ENCODE measurements at places on chromosomes 13 and 19.

DNA sequence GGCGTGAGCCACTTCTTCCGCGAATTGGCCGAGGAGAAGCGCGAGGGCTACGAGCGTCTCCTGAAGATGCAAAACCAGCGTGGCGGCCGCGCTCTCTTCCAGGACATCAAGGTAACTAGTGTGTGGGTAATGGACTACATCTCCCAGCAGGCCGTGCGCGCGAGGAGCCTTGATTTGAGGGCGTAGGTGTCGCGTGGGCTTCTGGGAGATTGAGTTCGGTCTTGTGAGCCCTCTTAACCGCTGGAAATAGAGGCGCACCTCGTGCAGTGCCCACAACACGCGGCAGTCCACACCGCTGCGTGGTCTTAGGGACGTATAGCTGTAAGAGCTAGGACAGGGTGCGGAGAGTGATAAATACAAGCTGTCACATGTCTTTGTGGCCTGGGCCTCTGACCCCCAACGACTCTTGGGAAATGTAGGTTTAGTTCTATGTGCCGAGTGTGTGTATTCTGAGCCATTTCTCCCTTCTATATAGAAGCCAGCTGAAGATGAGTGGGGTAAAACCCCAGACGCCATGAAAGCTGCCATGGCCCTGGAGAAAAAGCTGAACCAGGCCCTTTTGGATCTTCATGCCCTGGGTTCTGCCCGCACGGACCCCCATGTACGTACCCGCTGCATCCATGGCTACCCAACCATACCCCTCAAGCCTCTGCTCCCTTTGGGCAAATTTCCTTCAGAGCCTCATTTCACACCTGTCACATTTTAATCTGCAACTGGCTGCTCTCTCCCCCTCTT, 864 bp downstream of the FTL start:
- peak; percentile 85 for DNase-seq

DNA sequence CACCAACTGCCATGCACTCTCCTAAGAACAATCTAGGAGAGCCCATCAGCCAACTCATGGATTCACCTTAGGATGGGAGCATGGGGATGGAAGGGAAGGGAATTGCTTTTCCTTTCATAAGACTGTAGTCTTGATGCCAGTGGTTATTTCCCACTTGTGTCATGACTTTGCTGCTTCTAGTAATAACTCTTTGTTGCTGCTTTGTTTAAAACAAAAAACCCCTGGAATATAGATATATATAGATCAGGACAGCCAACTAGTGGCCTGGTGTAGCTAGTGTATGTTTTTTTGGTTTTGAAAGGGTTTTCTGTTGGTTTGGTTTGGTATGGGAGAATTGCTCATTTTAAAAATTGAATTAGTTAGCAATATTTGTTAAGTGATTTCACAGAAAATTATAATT, 39.3 kb upstream of the KCTD4 start:
- DNase-seq: no peak

GRCh38 chr13:42760951-42761350, 20.4 kb upstream of the FAM216B start:
- DNase-seq: no peak

- no peak for DNase-seq
These were observed 518 bp upstream of the PLPP2 start for GRCh38 chr19:291561-292280.

GRCh38 chr13:103250071-103250470, 183.9 kb upstream of the SLC10A2 start:
- DNase-seq: no peak

DNA sequence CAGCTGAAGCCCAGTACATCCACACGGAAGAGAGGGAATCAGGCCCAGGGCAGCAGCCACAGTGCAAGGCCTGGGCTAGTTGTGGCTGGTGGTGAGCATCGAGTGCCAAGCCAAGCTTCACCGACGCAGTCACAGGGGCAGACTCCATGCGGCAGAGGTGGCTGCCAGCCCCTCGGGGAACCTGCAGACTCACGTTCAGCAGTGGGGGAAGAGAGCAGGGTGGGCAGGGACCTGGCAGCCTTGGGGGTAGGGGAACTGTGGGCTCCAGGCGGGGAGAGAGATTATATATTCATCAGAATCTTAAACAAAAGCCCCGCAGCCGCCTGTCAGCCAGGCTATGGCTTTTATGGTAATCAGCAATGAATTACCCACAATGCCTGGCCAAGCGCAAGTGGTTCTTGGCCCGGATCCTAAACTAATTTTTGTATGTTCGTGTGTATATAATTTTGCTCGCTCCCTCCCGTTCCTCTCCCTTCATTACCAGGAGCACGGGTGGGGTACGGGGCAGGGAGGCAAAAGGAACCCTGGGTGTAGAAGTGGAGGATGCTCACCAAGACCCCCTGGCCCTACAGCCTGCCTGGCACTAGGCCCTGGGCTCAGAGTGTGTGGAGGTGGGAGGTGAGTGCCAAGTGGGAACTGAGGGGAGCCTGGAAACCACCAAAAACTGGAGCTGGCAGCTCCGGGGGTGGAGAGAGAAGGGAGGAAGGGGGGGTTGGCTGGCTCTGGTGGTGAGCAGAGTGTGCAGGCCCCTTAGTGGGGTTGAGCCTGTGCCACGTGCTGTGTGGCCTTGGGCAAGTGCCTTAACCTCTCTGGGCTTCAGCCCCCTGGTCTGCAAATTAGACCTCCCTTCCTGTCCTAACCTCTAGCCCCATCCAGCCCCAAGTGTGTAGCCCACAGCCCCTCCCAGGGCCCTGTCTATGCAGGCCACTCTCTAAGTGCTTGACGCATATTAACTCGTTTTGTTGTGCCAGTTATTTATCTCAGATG, 31.9 kb downstream of the PTPRS start:
- DNase-seq: peak; percentile 59

- no peak for DNase-seq
These were observed 3.8 kb upstream of the PRKD2 start for GRCh38 chr19:46720503-46721239.

DNA sequence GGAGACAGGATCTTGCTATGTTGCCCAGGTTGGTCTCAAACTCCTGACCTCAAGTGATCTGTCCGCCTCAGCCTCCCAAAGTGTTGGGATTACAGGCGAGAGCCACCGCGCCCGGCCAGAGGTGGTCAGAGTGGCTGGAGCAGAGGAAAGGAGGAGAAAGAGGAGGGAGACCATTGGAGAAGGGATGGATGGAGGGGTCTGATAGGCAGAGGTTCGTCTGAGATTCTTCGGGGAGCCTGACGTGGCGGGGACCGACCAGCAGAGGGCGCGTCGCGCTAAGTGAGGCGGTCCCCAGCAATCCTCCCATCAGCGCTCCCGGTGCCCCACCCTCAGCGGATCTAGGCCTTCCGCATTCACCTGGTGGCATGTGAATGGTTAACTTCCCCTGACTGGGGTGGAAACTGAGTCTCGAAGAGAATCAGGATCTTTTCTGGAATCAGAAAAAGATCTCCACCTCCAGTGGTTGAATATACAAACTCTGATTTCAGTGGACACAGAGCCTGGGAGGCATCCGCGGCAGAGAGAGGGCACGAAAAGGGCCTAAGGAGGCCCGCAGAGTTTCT, 8.8 kb downstream of the GTPBP3 start:
- peak; percentile 52 for DNase-seq

DNA sequence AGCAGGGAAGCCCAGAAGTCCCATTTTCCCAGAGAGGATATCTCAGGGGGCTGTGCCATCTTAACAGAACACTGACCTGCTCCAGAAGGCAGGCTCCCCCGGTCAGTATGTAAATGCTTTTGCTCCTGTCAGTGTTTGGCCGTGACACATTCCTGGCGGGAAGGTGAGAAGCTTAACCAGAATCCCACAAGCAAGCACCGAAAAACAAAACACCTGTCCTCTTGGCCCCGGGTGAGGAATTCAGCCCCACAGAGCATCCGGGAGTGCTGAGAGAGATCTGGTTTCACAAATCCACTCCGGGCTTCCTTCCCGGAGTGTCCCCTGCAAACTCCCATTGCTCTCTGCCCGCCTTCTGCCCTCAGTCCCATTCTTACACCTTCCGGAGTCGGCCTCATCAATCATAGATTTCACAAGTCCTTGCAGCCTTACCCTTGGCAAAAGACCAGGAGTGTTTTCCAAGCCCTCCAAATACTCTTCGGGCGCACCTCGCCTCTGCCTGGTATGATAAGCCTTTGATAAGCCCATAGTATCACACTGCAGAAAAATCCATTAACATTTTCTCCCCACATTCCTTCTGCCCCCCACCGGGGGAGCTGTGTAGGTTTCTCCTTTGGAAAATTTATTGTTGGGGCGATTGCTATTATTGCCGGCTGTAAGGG, 12.2 kb downstream of the TPM4 start:
- no peak for DNase-seq

DNA sequence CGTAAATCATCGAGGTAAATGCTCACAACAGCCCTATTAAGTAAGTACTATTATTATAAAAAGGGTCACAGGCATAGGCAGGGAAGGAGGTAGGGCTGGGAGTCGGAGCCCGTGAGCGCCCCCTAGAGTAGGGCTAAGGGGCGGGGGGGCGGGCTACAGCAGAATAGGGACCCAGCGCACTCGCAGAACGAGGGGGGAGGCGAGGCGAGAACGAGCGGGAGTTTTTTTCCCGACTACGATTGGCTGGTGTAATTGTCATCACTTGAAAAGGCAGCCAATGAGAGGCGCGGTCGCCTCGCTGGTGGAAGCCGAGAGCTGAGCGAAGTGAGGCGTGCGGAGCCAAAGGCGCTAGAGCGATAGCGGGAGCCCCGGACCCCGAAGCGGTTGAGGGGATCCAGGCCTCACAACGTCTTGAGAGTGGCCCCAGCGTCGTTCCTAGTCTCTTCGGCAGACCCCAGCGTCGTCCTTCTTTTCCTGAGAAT, 24.2 kb downstream of the KEAP1 start:
- DNase-seq: peak; percentile 92

DNA sequence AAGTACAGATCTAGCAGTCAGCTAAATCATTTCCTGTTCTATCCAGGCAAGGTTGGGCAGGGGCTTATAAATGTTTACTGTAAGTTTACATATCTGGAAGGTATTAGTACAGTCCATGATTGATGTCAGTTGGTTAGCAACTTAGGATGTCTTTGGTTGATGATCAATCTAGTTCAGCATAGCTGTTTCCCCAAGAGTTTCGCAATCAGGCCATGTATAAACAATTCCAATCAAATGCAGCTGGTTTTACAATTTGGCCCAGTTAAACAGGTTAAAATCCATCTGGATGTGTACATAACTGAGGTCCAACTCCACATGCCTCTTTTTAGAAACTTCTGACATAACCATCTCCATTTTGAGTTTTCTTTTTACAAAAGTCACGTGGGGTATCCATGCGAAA, 6.9 kb downstream of the ZNF221 start:
- DNase-seq: no peak

DNA sequence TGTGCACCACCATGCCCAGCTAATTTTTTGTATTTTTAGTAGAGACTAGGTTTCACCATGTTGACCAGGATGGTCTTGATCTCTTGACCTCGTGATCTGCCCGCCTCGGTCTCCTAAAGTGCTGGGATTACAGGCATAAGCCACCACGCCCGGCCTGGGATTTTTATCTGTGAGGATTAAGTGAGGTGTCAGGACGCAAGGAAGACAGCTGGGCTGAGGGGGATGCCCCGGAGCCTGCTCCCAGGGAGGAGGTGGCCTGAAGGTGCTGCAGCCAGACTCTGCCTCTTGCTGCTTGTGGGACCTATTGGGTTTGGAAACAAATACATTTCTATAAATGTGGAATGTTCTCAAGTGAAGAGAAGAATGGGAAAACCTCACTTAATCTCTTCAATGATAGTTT, 131.6 kb downstream of the OLFM4 start:
- DNase-seq: no peak

DNA sequence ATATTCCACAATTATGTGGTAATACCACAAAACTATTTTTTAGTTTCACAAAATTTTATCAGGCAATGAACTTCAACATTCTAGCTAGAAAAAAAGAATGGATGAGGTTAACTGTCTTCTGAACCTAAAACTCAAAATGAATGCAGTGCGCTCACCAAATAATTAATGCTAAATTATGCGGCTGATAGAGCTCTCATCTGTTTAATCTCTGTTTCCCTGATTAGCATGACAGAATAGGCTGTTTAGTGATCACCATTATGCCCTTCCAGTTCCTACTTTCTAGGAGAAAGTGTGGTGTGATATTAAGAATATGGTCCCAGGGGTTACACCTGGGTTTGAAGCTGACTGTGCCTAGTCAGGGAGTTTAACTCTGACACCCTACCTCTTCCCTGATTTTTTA, 42.8 kb upstream of the POSTN start:
- DNase-seq: no peak

DNA sequence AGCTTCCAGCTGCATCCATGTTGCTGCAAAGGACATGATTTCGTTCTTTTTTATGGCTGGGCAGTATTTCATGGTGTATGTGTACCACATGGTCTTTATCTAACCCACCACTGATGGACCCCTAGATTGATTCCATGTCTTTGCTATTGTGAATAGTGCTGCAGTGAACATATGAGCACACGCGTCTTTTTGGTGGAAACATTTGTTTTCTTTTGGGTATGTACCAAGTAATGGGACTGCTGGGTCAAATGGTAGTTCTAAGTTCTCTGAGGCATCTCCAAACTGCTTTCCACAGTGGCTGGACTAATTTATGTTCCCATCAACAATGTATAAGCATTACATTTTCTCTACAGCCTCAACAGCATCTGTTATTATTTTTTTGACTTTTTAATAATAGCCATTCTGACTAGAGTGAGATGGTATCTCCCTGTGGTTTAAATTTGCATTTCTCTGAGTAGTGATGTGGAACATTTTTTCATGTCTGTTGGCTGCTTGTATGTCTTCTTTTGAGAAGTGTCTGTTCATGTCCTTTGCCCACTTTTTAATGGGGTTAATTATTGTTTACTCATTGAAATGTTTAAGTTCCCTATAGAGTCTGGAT, 6.8 kb upstream of the UBE2L5 start:
- DNase-seq: no peak

- DNase-seq: no peak
These were observed 38.6 kb upstream of the ZNF30 start for GRCh38 chr19:34888091-34888490.

GRCh38 chr13:103033999-103034398, 32.2 kb downstream of the SLC10A2 start:
- no peak for DNase-seq

DNA sequence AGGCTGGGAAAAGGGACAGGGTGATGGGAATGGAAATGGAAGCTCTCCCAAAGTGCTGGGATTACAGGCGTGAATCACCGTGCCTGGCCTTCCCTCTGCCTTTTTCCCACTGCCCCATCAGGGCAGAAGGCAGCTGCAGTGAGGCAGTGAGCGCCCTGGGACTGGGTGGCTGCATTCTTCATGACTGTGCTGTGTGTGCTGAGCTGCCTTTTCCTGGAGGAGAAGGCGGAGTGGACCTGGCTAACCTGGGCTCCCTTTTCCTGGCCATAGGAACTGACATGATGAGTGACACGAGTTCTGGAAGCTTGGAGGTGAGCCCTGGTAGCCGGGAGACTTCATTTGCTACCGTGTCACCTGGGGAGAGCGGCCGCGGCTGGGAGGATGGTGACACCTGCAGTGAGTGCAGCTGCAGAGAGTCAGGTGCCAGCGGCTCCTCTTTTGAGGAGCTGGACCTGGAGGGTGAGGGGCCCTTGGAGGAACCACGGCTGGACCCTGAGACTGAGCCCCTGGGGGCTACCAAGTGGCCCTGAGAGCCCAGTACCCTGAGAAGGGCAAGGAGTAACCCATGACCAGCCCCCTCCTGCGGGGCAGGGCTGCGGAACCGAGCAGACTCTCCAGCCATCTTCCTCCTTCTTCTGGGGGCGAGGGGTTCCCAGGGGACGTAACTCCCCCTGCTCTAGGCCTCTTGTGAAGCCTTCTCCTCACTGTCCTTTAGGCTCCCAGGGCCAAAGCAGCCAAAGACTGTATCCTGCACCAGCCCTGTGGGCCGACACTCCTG, 26.3 kb upstream of the ZNF492 start:
- DNase-seq: no peak

GRCh38 chr13:25174304-25174703, 2.2 kb upstream of the AMER2 start:
- no peak for DNase-seq

Measured in amygdala (tissue), 56 donors.